ENCODE measurements at places on chromosomes 1 and 21.

- no peak for DNase-seq
Measured at GRCh38 chr1:55793856-55794255, 578.7 kb upstream of the USP24 start.

DNA sequence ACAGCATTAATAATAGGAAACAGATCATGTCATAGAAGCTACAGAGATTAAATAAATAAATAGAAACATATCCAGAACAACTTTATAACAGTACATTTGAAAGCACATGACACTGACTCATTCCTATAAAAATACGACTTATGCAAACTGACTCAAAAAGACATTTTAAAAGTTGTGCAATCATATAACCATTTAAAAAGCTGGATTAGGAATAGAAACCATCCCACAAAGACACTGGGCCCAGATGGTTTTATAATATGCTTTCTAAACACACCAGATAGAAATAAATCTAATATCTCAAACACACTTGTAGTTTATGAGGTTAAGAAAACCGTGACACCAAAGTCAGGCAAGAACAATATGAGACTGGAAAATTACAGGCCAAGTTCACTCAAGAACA is 47.6 kb downstream of the MATN1 start:
- no peak for DNase-seq

GRCh38 chr1:26417111-26417759 is 6.6 kb downstream of the LIN28A start:
- DNase-seq = peak; percentile 80

DNA sequence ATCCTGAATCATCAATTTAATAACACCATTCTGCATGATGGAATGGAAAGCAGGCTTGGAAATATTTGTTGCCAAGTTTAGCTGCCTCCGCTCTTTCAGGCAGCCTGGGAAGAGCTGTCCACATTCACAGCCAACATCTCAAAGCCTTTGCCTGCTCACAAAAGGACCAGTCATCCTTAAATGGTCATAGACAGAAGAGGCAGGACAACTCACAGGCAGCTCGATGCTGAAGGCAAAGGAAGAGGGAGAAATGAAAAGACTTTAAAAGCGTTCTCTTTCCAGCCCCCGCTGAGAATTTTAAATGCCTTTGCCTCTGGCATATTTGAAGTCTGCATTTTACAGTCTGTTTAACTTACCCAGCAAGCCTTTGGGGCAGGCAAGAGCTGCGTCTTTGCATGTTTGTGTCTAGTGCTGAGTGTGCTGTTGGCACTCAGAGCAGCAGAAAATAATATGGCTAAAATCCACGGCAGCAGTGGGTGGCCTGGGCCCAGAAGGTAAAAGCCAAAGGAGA is 68.9 kb downstream of the NMNAT2 start:
- no peak for DNase-seq

GRCh38 chr1:4794020-4794780 is 139.8 kb downstream of the AJAP1 start:
- no peak for DNase-seq

DNA sequence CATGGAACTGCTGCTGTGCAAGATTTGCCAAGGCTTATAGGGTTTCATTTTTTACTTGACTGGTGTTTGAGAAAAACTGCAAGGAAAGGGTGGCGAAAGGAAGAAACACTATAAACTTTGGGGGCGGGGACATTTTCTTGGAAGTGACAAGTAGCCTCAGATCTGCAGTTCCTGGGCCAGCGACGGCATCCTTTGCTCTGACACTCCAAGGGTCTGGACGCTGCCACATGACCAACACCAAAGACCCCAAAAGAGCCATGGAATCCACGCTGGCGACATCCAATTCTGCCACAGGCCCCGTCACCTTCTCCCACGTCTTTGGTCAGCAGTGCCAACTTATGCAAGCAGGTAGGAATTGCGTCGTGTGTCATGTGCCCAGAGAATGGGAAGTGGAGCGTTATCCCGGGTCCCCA is 193.4 kb downstream of the PRDM2 start:
- no peak for DNase-seq

- no peak for DNase-seq
Measured at GRCh38 chr1:183807549-183808168, 2.7 kb downstream of the RGL1 start.

GRCh38 chr1:218249338-218250140 is 35.6 kb upstream of the RRP15 start:
- no peak for DNase-seq

GRCh38 chr1:51523931-51524330 is 4.9 kb upstream of the EPS15 start:
- no peak for DNase-seq

DNA sequence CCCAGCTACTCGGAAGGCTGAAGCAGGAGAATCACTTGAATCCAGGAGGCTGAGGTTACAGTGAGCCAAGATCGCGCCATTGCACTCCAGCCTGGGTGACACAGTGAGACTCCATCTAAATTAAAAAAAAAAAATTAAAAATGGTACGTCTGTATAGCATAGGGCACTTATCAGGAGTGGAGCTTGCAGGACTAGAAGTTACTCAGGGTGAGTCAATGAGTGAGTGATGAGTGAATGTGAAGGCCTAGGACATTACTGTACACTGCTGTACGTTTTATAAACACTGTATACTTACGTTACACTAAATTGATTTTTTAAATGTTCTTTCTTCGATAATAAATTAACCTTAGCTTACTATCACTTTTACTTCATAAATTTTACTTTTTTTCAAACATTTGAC is 183.6 kb downstream of the NR5A2 start:
- no peak for DNase-seq

DNA sequence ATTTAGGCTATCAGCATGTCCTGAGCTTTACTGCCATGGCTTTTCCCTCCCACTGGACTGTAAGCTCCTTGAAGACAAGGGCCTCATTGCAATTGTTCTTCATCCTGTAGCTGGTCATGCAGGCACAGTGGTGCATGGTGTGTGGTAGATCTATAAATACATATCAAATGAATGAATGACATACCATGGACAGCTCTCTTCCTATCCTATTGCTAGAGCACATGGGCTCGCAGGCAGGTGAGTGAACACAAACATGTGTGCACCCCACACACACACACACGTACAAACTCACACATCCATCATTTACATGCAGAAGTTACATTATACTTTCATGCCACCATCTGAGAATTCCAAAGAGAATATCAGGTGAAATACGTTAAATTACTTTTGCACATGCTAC is 172.9 kb upstream of the RUNX1 start:
- no peak for DNase-seq

- no peak for DNase-seq
Measured at GRCh38 chr1:2534687-2535441, 4.8 kb upstream of the HES5 start.

- no peak for DNase-seq
Measured at GRCh38 chr1:182650678-182651338, 33.6 kb downstream of the RGS8 start.

GRCh38 chr1:235275836-235276235 is 52.1 kb downstream of the ARID4B start:
- no peak for DNase-seq

DNA sequence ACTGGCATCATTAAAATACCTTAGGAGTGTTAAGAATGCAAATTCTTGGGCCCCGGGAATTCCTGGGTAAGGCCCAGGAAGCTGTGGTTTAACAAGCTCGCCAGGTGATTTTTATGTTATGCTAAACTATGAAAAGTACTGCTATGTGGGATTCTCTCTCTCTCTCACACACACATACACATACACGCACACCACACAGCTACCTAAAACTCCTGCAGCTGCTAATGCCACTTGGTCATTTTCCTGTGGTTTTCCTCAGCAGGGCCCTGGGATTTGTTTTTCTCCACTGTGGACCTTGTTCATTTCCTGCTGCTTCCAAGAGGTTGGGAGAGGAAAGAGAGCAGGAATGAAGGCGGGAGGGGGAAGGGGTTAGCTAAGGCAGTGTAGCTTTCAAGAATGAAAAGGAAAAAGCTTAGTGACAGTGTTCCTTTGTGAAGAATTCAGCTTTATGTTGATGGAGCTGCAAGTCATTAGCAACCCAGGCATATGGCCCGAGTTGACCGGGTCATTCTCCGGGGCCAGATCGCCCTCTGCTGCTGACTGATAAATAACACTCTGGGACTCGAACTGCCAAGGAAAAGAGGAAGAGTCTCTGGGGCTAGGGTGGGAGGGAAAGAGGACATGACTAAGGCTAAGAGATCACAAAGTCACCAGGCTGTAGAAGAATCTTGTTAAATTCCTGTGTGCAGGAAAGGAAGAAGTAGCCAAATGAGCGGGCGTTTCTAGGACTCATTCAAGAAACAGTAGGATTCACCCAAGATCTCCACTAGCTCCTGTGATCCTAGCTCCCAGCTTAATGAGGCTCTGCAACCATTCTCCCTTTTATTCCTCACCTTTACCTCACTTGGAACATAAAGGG is 30.5 kb upstream of the LRIG2 start:
- no peak for DNase-seq

DNA sequence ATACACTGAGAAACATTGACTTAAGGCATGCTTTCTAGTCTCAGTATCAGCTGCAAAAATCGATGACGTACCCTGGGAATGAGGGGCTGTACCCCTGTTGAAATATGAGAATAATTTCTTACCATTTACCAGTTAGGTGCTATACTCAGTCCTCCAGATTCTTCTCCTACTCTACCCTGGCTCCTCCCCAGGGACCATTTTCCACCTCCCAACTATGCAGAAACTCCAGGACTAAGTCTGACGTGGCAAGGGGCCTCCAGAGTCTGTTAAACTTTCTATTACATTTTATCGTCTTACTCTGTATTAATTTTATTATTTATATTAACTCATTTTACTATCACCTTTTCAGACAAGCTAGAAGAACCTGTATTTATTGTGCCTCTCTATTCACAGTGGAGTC is 124.3 kb downstream of the CYYR1 start:
- DNase-seq = no peak

DNA sequence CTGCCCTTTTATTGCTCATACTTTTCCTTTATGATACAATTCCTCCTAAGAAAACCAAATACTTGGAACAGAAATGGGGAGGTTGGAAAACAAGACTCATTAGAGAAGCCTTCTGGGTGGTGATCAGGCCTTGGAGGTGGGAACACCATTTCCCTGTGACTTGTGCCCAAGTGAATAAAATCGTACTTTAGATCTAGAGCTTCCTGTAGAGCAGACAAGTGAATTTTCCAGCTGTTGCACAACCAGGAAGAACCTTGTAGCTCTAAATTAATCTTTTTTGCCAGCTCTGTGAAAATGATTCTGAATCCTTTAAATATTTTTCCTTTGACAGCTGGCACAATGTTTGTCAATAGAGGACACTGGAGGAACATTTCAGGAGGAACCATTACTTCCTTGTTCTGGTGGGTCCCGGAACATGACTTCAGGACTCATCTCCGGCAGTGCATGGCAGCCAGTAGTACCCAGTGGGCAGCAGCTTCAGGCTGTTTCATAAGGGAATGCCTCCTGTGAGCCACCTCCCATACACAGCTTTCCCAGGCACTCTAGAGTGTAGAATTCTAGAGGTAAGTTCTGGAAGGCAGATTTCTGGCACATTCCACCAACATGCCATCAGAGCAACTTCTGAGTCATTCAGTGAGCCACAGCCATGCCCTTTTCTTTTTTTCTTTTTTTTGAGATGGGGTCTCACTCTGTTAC is 5.5 kb upstream of the SNAPIN start:
- DNase-seq = no peak

- no peak for DNase-seq
Measured at GRCh38 chr1:236806634-236807033, 11.5 kb downstream of the MTR start.

DNA sequence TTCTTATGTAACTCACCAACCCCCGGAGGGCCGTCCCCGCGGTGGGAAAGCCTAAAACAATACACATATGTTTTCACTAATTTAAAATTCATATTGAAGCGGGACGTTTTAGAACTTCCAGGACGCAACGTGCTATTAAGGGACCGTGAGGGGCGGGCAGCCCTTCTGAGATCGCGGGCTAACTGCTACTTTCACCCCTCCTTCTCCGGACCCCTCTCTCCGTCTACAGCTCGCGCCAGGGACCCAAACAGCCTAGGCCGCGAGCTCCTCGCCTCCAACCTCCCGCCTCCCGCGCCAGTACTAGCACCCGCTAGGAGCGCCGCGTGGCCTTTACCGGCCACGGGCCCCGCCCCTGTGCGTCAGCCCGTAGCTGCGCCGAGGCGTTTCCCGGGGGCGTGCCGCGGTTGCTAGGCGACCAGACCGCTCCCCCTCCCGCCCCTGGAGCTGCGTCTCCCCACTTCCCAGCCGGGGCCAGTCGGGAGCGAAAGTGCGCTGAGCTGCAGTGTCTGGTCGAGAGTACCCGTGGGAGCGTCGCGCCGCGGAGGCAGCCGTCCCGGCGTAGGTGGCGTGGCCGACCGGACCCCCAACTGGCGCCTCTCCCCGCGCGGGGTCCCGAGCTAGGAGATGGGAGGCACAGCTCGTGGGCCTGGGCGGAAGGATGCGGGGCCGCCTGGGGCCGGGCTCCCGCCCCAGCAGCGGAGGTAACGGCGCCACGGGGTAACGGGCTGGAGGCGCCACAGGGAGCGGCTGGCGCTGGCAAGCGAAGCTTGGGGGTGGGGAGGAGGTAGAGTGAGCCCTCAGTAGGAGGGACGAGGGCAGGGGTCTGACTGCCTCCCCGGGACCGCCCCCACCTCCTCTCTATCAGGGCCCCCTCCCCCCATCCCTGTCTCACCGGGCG is at the start of gene DYRK3:
DYRK3 (plus strand) TSS at position 457 of the 898 bp plus-strand sequence; CDS start at position 625, 168 bp downstream.
- DNase-seq = peak; percentile 67

GRCh38 chr1:11157867-11158266 is 31.3 kb upstream of the ANGPTL7 start:
- DNase-seq = no peak

GRCh38 chr1:165884690-165885304 is 57.4 kb downstream of the UCK2 start:
- no peak for DNase-seq

DNA sequence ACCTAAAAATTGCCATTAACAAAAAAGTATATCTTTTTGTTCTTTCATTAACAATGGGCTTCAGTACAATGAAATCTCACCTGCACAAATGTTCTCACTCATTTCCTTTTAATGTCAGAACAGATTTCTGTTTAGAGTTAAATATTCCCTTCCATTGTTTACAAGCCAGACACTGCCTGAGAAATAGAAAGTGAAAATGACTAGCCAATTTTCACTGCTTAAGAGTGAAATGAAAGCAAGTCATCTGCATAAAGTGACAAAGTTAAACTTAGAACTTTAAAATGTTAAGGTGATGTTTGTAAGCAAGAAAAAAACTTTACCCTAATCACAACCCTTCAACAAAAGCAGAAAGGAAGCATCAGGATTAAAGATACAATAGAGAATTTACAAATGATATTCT is 27.5 kb downstream of the COA6 start:
- DNase-seq = no peak

- no peak for DNase-seq
Measured at GRCh38 chr1:938088-938683, 14.5 kb downstream of the SAMD11 start.

DNA sequence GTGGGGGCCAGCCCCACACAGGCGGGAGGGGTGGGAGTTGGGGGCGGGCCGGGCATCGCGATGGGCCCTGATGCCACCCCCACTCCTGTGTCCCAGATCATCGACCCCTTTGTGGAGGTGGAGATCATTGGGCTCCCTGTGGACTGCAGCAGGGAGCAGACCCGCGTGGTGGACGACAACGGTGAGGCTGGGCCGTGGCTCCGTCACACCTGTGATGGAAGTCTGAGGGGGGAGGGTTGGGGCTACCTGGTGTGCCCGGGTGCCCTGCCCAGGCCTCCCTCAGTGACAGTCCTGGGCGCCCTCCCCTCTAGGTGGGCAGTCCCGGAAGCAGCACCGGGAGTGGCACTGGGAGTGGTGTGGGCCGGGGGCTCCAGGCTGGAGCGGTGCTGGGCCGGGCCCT is 22.6 kb downstream of the PLCH2 start:
- DNase-seq = no peak
